ENCODE measurements at places on chromosomes 12 and 14.
A peak's percentile ranks its signal among the peaks of the same experiment; 100 is the strongest.

GRCh38 chr12:64608901-64609535 lies 1.3 kb upstream of the RASSF3 start:
- no peak for DNase-seq

DNA sequence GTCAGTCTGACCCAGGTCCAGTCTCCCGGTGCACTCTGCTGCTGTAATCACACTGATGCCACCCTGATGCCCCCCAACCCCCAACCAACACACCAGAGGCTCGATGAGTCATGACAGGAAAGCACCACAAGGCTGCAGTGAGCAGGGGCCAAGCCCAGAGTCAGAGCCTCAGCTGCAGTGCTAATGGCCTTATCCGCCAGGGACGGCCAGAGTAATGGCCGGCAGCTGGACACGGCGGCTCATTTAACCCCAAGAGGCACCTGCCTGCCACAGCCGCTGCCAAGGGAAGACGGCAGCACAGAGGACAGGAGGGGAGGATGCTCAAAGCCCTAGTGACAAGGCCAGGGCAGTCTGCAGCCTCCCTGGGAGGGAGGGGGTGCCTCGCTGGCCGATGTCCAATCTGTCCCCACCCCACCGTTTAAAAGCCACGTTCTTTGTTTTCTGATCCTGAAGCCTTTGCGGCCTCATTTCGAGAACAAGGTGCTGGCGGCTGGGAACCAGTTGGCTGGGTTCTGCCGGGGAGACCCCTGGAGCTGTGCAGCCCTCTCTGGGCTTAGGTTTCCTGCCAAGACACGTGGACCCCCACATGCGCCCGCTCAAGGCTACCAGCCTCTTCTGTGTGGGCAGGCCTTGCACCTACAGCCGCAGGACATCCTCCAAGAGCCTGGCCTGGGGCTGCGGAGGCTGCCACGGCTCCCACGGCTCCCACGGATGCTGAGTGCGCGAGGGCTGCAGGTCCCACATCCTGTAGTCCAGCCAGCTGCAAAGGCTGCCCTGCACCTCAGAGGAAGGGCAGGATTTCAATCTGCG lies 13.1 kb downstream of the CCDC85C start:
- no peak for DNase-seq

- no peak for DNase-seq
These were observed 99.2 kb downstream of the GCH1 start for GRCh38 chr14:54803396-54803795.

DNA sequence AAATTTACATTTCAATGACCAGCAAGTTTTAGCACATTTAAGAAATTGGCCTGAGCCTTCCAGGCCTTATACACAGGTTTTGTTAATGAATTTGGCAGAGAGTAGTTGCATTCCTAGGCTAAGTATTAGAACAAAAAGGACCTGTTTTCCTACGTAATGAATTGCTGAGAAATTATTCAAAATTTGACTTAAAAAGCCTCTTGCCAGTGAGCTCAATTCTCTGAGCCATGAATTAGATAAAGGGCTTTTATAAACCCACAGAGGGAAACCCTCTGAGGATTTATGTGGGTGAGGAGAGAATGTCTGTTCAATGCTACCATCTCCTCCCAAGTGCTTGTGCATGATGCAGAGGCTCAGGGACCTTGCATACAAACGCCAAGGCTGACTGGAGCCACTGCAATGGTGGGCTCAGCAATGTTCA lies 94.5 kb upstream of the PELI2 start:
- DNase-seq: no peak

- no peak for DNase-seq
These were observed 370.4 kb downstream of the ALG10 start for GRCh38 chr12:34392741-34393085.

GRCh38 chr14:103516426-103517173 lies 6.0 kb downstream of the CKB start:
- no peak for DNase-seq

DNA sequence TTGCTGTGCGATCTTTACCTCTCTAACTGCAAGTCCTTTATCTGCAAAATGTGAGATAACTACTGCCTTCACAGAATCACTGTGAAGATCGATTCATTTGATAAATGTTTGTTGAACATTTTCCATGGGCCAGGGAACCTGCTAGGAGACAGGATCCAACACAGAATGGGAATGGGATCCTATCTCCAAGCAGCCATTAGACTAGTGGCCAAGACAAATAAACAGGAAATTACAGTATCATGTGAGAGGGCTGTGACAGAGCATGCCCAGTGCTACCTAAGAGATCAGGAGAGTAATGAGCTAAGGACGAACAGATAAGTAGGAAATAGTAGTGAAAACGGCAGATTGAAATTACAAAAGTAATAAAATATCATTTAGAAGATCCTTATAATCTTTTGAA lies 105.7 kb downstream of the GRIN2B start:
- DNase-seq: no peak

DNA sequence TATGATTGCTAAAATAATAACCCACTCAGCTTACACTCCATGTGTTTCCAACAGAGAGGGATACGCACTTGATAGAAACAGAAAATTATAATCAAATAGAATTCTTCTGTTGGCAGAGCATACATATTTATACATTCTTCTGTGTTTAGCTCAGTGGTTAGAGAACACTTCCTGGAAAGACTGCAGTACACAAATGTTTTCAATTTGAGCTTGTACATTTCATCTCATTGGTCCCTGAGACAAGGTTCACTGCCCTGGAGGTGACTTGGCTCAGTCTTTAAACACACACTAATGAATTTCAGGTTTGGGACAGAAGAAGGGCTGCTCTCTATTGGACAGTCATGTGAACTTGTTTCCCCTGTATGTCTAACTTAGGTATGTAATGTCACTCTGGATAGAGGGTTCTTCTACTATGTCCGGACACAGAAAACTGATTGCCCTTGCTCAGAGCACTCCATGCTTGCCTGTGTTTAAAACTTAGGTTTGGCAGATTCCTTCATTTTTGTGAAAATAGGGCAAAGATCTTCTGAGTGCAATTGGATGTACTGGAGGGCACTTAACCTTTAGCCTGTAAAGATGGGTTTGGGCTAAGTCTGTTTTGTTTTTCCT lies 22.9 kb downstream of the PROX2 start:
- DNase-seq: no peak

DNA sequence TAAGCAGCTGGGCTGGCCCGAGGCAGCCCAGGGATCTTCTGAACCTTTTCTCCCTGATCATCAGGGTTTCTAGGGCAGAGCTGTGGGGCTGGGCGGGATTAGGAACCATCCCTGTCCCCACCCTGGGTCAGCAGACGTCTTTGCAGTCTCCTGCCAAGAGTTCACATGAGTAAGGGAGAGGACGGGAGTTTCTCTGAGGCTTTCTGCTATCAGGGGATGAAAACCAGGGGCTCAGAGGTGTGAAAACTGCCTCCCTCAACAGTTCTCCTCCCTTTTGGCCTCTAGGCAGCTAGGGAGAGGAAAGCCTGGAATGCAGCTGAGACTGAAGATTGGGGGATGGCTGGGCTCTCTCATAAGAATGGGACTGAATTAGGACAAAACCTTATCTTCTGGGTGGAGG lies 7.9 kb downstream of the ZNF385A start:
- DNase-seq: no peak

DNA sequence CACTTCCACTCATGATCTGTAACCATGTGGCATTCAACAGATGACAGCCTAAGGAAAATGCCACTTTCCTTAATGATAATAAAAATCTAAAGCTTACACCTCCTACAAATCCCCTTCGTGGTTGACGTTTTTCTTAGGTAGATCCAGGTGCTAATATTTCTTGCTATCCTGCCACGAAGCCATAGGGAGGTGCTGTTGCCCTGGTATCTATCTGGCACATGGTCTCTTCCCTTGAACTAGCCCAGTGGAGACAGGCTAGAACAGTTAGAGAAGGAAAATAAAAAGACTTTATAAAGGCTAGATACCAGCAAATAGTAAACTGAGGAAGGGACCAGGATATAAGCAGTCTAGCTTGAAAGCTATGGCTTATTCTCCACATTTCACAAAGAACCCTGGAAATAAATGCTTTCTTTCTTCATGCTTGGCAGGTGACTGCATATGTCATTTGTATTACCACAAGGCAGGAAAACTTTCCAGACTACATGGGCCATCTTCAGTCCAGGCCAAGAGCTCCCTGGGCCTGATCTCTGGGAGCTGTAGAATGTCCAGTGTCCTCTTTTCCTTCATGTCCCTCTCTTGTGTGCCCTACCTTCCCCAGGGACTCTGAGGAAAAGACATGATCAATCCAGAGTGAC lies 15.3 kb downstream of the SPIC start:
- DNase-seq: no peak

DNA sequence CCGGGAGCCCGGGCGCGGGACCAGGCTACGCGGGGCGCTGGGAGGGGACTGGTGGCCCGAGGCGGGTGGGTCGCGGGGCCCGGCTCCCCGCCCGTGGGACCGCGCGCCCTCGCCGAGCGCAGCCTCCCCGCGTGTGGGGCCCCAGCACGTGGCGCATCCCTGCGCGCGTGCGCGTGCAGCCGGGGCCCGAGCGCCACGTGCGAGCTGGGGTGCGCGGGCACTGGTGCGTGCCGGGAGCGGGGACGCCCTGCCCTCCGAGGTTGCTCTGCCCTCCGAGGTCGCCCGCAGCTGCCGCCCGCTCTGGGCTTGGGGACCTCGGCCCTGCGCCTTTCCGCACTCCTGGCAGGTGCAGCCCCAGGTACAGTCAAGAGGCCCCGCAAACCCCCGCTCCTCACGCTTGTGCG lies 365 bp upstream of the CCDC88C start:
- no peak for DNase-seq

- no peak for DNase-seq
These were observed 4.8 kb downstream of the TMEM229B start for GRCh38 chr14:67483579-67484285.

GRCh38 chr12:114508529-114509129 lies 102.7 kb upstream of the TBX5 start:
- DNase-seq: peak; percentile 35

- DNase-seq: no peak
These were observed 47.8 kb upstream of the RERG start for GRCh38 chr12:15268927-15269552.

GRCh38 chr14:71206123-71206522 lies 298.9 kb downstream of the PCNX1 start:
- no peak for DNase-seq

GRCh38 chr14:60661721-60662120 lies 12.4 kb upstream of the SIX1 start:
- DNase-seq: no peak

GRCh38 chr12:97299847-97300246 lies 162.8 kb upstream of the RMST start:
- DNase-seq: no peak

DNA sequence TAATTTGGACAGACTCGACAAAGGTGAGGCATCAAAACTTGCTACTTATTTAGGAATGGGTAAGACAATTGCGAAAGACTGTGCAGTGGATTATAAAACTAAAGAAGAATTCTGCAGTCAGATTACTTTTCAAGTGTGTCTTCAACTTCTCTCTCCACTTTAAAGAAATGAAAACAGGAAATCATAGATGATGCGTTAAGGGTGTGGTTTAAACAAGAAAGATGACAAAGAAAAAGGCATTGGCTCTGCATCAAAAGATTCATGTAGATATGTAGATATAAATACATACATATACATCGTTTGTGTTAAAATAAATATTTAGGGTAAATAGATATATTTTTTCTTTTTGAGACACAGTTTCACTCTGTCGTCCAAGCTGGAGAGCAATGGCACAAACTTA lies 74.6 kb upstream of the PARP11 start:
- DNase-seq: no peak

- no peak for DNase-seq
These were observed 308.2 kb downstream of the ACSS3 start for GRCh38 chr12:81386101-81386500.

DNA sequence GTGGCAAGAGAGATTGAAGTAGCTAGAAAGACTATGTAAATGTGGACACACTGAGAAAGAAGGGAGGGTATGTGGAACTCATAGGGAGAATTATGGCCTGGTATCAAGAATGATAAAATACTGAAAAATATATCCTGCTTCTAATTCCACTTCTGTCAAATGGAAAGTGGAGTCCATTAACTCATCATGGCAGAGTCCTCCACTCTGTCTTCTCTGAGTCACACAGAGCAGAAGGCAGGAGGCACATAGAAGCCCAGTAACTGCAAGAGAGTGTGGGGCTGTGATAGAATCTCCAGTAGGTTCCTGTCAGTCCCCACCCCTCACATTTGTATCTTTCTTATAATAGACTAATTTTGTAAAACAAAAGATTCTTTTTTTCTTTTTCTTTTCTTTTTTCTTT lies 223.7 kb downstream of the AKAP6 start:
- no peak for DNase-seq

DNA sequence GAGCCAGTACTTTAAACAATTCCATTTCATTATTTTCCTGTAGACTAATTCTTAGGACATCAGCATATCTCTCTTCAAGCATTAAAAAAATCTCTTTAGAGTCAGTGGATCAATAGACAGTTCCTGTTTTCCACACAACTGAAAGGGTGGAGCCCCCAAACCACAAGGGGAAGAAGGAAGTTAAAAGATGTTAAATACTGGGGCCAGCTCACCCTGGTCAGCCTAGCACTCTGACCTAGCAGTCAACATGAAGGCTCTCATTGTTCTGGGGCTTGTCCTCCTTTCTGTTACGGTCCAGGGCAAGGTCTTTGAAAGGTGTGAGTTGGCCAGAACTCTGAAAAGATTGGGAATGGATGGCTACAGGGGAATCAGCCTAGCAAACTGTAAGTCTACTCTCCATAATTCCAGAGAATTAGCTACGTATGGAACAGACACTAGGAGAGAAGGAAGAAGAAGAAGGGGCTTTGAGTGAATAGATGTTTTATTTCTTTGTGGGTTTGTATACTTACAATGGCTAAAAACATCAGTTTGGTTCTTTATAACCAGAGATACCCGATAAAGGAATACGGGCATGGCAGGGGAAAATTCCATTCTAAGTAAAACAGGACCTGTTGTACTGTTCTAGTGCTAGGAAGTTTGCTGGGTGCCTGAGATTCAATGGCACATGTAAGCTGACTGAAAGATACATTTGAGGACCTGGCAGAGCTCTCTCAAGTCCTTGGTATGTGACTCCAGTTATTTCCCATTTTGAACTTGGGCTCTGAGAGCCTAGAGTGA lies at the start of gene LYZ:
TSS of gene LYZ (plus strand) at position 220 of the 777 bp plus-strand sequence. CDS start at position 248, 28 bp downstream.
- DNase-seq: no peak

Measured in stimulated activated CD8-positive, alpha-beta memory T cell treated with anti-CD3 and anti-CD28 coated beads, Interleukin-4, amount 100 ng/mL, for 4 hours (primary cell).